ENCODE measurements at places on chromosomes 2 and 18.
A peak's percentile ranks its signal among the peaks of the same experiment; 100 is the strongest.

DNA sequence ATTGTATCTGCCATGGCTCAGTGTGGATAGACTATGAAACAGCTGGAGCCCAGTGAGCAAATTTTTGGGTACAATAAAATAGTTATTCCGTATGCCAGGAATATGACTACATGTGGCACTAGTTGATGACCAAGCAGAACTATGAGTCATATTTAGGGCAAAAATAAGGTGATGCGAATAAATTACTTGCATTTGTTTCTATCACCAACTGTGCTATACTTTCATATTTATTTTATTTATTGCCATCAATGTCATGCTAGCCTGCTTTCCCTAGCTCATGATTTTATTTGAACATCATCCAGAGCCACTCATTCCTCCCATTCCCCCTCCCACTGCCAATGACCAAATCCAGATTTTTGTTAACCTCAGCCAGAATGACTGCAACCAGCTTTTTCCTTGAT is 13.3 kb upstream of the FAP start:
- no peak for DNase-seq

- DNase-seq = no peak
Observed at GRCh38 chr18:59907172-59907571, 7.4 kb downstream of the PMAIP1 start.

- no peak for DNase-seq
Observed at GRCh38 chr2:57711991-57712390, 334.6 kb upstream of the VRK2 start.

GRCh38 chr2:143279672-143280071 is 150.5 kb downstream of the ARHGAP15 start:
- no peak for DNase-seq

DNA sequence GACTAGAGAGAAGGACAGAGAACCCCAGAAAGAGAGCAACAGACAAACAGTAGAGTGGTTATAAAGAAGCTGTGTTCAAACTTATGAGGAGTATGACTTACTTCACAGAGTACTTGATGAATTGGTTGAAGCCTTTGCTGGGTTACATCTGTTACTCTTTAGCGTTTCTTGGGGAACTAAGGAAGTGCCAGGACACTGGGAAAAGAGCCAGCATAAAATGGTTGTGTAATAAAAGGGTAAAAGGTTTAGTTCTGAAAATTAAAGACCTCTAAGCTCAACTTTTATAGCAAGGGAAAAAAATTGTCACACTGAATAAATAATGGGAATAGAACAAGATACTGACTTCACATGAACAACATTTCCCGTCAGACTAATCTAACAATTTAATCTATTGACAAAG is 17.0 kb upstream of the STAT4 start:
- DNase-seq = no peak

- no peak for DNase-seq
Observed at GRCh38 chr2:230447455-230448451, 31.8 kb downstream of the SP100 start.

DNA sequence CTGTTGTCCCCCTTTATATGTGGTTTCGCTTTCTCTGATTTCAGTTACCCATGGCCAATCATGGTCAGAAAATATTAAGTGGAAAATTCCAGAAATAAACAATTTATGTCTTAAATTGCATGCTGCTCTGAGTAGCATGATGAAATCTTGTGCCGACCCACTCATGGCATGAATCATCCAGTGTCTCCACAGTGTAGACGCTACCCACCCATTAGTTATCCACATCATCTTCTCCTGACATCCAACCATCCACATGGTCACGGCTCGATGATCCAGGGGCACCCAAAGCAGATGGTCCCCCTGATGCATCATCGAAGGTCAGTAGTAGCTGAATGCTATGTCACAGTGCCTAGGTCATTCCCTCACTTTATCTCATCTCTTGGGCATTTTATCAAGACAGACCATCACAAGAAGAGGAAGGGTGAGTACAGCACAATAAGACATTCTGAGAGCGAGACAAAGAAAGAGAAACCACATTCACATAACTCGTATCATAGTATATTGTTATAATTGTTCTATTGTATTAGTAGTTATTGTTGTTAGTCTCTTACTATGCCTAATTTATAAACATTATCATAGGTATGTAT is 44.1 kb upstream of the ACKR3 start:
- no peak for DNase-seq

- DNase-seq = no peak
Observed at GRCh38 chr2:140711867-140712266, 1418.9 kb downstream of the LRP1B start.

DNA sequence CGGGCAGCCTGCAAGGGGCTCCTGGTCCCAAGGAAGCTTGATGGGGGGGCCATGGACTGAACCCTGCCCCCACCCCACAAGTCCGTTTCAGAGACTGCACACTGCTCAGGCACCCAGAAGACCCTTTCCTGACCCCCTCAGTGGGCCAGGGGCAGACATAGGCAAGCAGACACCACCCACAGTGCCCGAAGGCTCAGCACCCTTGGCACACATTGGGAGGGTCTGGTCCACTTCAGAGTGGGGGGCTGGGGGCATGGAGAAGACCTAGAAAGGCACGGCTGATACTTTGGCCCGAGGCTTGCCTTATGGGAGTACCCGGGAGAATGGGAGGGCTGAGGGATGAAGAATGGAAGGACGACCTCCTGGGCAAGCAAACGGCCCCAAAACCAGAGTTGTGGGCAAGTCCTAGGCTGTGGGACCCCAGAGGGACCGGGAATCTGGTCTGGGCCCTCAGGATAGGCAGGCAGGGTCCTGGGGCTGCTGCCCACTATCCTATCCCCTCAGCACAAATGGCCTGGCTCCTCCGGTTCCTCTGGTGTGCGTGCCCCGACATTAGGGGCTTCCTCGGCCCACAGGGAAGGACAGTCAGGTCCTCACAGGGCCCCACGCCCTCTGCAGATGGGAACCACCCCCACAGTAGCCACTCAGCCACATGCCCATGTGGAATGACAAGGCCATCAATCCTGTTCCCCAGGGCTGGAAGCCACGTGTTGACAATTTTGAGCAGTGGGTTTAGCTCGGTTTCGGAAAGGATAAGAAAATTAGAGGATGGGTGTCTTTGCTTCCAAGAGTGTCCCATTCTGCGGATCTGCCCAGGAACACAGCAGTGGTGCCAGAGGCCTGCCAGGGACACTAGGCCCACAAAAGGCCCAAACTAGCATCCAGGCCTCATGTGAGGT is 15.0 kb upstream of the GPC1 start:
- DNase-seq = no peak

DNA sequence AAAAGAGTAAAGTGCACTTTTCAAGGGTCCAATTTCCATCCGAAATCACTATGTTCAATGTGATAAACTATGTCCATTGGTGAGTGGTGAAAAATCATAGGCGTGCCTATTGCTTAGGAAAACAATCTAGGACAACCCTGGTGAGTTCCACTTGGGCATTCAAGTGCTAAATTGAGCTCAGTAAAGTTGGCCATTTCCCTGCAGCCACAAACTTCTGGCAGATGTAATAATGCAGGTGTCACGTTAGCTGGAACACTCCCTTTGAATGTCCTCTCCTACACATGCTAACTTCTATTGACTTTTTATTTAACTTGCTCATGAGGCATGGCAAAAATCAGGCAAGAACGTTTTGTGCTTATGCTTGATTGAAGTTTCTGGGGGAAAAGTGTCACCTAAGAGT is 67.1 kb downstream of the CPS1 start:
- no peak for DNase-seq

DNA sequence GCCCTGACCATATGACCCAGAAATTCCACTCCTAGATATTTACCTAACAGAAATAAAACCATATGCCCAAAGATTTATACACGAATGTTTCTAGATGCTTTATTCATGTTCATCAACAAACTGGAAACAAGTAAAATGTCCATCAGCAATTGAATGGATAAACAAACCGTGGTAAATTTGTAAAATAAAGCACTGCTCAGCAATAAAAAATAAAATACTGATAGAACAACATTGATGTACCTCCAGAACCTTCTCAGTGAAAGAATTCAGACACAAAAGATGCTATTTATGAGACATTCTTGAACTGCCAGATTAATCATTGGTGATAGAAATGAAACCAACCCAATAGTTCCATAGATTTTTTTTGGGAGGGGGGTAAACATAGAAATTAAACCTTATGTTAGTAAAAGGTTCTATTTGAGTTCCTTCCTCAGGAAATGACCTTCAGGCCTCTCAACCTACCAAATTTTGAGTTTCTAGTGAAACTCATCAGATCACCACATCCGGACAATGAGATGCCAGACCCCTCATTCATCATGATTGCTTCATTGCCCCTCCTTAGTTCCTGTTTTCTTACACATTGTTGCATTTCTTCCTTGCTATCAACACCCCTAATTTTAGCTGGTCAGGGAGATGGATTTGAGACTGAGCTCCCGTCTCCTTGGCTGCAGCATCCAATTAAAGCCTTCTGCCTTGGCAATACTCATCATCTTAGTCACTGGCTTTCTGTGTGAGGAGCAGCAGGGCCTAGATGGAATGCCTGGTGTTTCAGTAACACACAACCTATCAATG is 203.5 kb downstream of the LPIN1 start:
- DNase-seq = no peak

DNA sequence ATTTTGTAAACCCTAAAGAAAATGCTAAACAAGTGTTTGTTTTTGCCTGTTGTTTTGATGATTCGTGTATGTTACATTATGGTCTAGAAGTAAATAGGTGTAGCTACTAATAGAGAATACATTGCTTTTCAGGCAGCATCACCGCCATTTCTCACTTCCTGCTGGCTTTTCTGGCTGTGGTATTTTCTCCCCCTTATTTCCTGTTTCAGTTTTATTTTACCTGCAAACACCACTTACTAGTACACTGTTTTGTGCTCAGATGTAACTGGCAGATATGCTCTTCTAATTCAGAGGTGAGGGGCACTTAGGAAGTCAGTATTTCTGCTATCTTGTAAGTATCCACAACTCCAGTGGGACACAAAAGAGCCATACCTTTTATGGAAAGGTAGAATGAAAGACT is 38.1 kb upstream of the SLC3A1 start:
- DNase-seq = no peak

- DNase-seq = no peak
Observed at GRCh38 chr2:11248-11941, 34.9 kb downstream of the FAM110C start.

GRCh38 chr2:160516547-160517365 is 23.1 kb upstream of the RBMS1 start:
- no peak for DNase-seq

DNA sequence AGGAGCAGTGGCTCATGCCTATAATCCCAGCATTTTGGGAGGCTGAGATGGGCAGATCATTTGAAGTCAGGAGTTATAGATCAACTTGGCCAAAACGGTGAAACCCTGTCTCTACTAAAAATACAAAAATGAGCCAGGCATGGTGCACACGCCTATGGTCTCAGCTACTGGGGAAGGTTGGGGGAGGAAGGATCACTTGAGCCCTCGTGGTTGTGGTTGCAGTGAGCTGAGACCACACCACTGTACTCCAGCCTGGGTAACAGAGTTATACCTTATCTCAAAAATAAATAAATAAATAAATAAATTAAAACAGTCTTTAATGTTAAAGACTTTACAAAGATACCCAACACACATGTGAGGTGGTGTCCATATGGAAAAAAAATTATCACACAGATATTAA is 134.0 kb downstream of the C2orf74 start:
- DNase-seq = no peak

- no peak for DNase-seq
Observed at GRCh38 chr18:74175658-74176057, 27.3 kb downstream of the TIMM21 start.

GRCh38 chr2:96356889-96357288 is 21.3 kb downstream of the NCAPH start:
- no peak for DNase-seq

GRCh38 chr2:3334392-3335345 is 42.9 kb downstream of the EIPR1 start:
- DNase-seq = no peak

DNA sequence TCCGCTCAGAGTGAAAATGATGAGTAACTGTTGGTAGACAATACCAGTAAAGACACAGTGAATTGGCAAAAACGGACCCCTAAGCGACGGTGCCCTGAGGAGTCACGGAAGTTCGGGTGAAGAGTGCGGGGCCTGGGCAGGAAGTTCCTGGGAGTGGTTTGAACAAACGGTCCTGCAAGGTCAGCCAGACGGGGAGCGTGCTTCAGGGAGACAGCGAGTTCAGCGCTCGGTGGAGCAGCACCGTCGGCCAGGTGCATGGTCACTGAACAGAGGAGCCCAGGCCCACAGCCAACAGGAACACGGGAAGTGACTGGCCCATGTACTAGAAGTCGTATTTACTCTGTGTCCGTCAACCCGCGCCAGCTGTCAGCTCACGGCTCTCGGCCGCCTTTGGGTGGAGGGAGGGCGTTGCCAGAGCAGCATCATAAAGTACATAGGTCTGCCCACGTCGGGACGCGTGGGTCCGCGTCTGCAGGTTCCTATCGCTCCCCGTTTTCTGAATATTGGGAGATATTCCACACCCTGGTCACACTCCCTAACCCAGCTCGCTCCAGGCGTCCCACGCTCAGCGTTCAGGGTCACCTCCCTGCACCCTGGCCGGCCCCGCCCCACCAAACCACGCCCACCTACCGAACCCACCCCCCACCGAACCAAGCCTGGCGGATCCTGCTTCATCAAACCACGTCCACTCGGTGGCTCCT is 75.6 kb upstream of the UXS1 start:
- DNase-seq = peak; percentile 87

DNA sequence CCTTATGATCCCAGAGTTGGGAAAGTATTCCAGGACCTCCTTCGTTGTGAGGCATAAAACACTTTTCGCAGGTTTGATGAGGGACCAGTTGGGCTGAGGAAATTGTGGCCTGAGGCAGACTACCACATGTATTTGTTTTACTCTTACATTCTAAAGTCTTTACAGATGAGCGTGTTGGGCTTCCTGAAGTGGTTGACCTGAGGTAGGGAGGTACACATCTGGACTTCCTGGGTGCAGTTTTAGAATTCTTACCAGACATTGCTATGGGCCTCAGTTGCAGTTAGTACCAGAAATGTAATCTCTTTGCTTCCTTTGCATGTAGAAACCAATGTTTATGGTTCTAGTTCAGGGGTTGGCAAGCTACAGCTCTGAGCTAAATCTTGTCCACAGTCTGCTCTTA is 48.7 kb downstream of the COA5 start:
- no peak for DNase-seq

DNA sequence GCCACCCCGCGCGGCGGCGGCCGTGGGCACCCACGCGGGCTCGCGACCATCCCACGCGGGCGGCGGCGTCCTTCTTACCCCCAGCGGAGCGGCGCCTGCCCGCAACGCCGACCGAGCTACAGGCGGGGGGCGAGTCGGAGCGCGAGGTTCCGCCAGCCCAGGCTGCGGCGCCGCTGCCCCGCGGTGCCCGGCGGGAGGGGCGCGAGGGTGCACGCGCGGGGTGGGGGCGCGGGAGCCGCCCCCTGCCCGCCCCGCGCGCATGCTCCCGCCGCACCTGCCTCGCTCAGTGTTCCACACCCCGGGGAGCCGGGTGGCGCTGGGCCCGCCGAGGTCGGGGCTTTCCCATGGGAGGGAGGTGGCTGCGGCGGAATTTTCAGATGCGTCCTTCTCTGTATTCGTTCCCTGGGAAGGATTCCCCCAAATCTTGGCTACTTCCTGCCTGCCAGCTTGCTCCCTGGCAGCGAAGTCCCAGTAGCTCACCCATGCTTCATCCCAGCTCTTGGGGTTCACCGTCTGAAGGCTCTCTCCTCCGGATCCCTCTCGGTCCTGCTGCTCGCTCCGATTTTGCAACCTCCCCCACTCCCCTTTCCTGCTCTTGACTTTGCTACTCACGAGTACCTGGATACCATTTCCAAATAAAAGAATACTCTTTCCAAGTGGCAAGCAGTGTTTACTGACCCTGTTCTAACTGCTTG is at the start of gene L3MBTL4:
Gene L3MBTL4, minus strand, starts transcription at position 189 of the 695 bp plus-strand sequence. CDS start 103,286 bp downstream, outside the sequence.
- peak; percentile 56 for DNase-seq

All from NCI-H2029 treated with DMSO at 0.1 percent for 48 hours (cell line).